Peyer's patch (tissue), 4 donors: ENCODE measurements at places on chromosomes 12 and 14.

DNA sequence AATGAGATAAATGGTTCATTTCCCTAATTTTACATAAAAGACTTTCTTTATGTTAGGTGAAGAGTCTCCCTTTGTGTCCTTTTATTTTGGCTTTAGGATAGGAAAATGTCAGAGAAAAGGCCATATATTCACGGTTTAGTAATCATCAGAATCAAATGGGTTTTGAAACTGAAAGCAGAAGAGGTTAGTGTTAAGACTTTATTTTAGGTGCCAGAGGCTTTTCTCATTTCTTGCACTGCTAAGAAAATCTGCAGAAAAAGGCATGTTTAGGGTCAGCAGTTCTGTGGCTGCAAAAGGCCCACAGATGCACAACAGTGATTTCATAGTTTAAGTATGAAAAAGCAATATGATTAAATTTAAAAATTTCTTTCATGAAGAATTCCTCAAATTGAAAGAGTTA lies 80.4 kb upstream of the SINHCAF start:
- DNase-seq = no peak

DNA sequence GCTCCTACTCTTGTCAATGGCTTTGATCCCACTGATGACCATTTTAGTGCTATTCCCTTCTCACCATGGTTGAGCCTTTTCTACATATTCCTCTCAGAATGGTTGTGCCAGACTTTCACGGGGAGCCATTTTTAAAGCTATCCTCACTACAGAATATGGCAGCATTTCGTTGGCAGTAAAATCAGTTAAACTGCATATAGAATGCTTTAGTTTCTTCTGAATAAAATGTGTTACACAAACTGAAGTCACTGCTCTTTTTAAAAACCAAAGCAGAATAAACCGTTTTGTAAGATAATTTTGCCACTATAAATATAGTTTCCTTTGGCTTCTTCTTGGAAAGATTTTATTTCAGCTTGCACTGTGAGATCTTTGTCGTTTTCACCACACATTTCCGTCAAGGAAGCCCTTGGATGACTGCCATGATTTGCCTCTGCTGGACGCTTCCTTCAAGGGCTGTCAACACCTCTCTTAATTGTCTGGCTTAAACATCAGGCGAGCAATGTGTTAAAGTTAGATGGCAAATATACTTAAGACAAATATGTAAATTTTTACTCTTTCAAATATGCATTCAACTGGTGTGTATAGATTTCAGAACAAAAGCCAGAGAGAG lies 624.2 kb downstream of the DIO2 start:
- DNase-seq = no peak

DNA sequence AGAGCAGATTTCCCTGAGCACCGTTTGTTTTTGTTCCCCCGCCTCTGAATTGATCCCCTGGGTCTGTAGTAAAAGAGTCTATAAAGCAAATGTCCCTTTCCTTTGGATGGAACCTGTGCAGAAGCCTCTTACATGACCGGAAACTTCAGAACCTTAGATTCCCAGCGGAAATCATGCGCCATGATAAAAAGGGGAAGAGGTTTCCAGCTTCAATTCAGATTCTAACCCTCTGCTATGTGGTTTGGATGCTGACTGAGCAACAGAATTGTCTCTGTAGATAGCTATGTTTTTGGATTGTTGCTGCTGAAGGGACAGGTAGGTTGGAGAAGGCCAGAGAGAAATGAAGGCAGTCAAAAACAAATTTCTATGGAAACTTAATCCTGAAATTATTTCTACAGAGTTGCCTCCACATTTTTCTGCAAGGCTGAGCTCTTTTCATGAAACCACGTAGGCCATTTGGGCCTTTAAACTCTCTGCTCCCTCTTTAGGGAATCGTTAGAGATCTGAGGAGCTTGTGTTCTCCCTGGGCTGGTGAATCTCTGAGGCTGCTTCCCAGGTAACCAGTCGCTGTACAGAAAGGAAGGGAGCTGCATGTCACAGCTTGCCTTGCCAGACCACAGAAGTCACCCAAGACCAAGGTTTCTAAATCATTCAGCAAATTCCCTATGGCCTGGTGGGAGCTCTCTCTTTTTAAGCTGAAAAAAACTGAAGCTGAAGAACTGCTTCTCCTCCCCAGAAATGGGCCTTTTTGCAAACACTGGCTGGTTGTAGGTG lies 28.7 kb upstream of the OR10P1 start:
- no peak for DNase-seq

DNA sequence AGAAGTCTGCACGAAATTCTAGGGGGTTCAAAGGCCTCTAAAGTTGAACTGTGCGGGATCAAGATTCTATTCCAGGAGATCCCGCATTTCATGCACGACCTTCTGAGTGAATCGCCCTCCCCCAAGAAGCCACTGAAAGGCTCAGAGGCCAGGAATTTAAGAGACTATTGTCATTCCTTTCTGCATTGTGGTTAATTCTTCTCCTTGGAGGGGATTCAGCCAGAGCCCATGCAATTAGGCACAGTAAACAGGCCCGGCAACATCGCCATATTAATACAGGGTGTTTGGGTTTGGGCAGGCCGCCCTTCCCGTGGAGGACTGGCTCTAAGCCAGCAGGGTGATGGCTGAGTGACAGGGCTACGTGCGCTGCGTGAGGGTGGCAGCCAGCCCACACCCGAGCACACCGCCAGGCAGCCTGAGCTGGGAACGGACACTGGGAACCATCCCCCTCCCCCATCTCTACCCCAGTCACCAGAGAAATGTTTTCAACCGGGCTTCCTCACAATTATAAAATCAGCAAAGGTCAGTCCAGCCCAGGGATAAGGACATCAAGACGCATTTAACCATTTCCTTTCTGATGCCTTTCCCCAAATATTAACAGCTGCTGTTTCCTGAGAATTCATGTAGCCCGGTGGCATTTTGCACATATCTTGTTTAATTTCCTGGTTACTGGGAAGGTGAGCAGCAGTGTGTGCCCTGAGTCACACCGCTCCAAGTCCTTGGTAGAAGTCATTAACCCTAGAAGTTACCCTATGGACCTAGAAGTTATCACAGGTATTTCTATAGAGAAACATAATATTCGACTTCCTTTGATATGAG lies 12.5 kb downstream of the EGLN3 start:
- no peak for DNase-seq

- no peak for DNase-seq
Measured at GRCh38 chr14:33150666-33151428, 212.2 kb downstream of the NPAS3 start.

DNA sequence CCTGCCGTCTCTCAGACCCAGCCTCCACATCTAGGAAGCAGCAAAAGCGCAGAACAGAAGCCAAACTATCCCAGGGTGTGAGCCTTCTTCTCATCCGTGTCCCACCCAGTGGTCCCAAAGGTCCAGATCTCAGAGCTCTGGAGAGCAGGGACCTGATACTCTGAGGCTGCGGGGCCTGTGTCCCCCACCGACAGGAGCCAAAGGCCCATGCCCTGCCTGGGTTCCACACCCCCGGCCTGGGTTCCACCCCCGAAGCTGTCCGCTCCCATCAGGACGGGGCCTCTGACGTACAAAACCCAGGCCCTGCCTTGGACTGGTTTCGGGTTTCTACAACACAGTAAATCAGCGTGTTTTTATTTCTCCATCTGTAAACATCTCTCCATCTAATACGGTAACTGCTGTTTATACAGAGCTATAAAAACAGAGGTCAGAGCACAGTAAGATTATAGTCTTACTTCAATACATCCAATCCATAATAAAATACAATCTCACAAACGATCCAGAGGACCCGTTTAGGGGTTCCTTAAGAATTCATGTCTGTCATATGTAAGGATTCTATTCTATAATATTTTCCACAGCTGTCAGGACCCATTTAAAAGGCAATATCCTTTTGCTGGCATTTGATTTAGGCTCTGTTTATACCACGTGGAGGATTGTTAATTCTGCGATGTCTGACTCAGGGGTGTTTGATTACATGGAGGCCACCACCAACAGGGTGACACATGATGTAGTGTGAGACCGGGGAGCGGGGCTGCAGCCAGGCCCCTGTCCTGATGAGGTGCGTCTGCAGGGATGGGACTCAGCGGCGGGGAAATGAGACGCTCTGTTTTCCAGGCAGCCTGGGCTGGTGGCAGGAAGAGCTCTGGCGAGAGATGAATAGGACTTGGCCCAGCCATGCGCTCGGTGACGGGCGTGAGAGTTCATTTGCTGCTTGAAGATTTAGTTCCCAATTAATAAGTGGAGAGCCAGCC lies 110.3 kb downstream of the DICER1 start:
- DNase-seq = no peak
